MCF 10A (cell line): ENCODE measurements at places on chromosomes 1 and 21. TPM values are rescaled to one million over a fixed set of nuclear protein-coding genes. Genes with fewer than 3 reads are reported as not detected.

OPRD1 gene
- total RNA-seq: not detected in 2 replicates

FOXO6 gene
- total RNA-seq: 0.22 and 0.28 TPM in 2 replicates

DHX9 gene
- 105 and 107 TPM in 2 replicates for total RNA-seq

FCRL6 gene
- not detected in 2 replicates for total RNA-seq

TLR5 gene
- total RNA-seq: 0.81 and 1.5 TPM in 2 replicates

- H3K4me1 ChIP-seq: no peaks in the 10 kb centered on the region
- DNase-seq: no peak
- H3K27me3 ChIP-seq: no peaks in the 10 kb centered on the region
- H3K36me3 ChIP-seq: no peaks in the 10 kb centered on the region
- H3K27ac ChIP-seq: no peak within 1 kb of the TSS
Observed at GRCh38 chr1:15584489-15585363, at the start of gene AGMAT. TSS of gene AGMAT (minus strand) at chr1:15585051. CDS start at chr1:15584967, 84 bp downstream.

GRCh38 chr1:35864813-35865212 lies 18.2 kb upstream of the AGO1 start:
- DNase-seq: no peak
- no peaks in the 10 kb centered on the region for H3K4me1 ChIP-seq
- H3K4me3 ChIP-seq: no peak overlapping the region

DNA sequence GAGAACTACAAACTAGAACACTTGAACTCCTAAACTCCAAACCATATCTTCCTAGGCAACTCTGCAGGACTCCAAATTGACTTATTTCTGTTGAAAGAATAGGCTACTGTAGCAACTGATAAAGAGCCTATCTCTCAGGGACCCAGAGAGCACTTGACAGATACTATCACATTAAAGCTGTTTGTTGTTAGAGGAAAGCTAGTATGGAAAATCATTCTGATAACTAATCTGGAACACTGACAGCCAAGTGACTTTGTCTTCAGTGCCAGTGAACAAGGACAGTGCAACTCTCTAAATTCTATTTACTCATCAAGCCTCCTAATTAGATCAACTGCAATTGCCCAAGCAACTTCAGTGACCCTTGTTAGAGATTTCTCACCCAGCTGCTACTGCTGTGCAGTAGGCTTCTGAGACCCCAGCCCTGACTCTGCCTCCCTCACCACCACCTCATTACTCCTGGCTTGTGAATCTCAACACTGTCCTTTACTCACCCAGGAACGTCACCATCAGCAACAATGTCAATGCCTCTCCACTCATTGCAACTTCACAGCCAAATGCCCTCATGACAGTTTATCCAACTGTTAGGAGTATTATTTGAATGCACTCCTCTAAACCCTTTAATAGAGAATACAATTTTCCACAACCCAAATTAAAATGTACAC lies 7.4 kb upstream of the RGS13 start:
- no peaks in the 10 kb centered on the region for H3K27me3 ChIP-seq
- H3K4me3 ChIP-seq: no peak overlapping the region
- no peak overlapping the region for H3K27ac ChIP-seq
- H3K36me3 ChIP-seq: no peaks in the 10 kb centered on the region
- no peak for DNase-seq

- no peak overlapping the region for H3K27ac ChIP-seq
Observed at GRCh38 chr1:234854645-234855039, 244.7 kb upstream of the IRF2BP2 start.

GRCh38 chr1:58780836-58781452 lies 2.9 kb downstream of the JUN start:
- H3K27me3 ChIP-seq: no peaks in the 10 kb centered on the region
- no peak for DNase-seq
- H3K36me3 ChIP-seq: peaks cover 46% of the 10 kb centered on the region
- peak overlapping the region; percentile 91 for H3K4me3 ChIP-seq

DNA sequence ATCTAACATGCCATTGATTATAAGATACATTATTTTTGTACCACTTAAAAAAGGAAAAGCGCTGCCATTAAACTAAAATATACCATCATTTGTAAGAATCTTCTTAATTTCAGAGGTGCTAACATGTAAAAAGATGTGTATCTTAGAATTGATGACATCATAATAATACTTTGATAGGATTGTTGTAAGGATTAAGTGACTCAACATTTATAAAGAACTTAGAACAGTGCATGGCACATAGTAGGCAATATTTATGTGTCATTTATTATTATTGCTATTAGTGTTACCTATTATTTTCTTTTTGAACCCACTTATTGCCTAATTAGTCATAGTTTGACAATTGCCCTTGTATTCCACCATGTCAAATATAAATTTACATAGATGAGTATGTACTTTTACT lies 21.8 kb downstream of the HIPK1 start:
- H3K27me3 ChIP-seq: no peaks in the 10 kb centered on the region
- H3K27ac ChIP-seq: no peak overlapping the region
- peaks cover 20% of the 10 kb centered on the region for H3K36me3 ChIP-seq
- H3K4me1 ChIP-seq: peaks cover 5% of the 10 kb centered on the region

DNA sequence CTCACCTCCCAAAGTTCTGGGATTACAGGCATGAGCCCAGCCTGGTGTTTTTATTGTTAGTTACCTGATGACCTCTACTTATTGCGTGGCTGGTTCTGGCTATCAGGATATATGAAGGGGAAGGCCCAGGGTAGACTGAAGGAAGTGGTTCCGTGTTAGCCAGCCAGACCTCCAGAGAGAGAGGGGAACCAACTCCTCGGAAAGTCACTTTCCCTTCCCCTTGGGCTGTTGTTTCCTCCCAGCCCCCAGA lies 2.5 kb upstream of the RCSD1 start:
- no peaks in the 10 kb centered on the region for H3K27me3 ChIP-seq
- no peak for DNase-seq

DNA sequence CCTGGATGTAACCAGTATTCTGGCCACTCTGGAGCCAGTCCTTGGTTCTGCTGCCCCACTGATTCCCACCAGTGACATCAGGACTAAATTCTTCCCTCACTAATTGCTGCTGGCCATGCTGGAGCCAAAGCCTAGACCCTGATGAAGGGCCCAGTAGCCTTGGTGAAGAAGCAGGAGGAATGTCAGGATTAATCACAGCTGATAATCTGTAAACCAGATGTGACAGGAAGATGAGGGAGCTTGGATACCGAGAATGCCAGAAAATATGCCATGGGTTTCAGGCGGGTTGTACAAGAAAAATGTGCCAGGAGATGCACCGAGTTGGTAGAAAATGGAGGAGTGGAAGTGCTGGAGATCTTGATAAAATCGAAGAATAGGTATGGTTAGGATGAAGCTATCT lies 119.0 kb upstream of the PPP2R5A start:
- no peak overlapping the region for H3K4me3 ChIP-seq
- no peaks in the 10 kb centered on the region for H3K36me3 ChIP-seq
- no peaks in the 10 kb centered on the region for H3K27me3 ChIP-seq
- no peak overlapping the region for H3K27ac ChIP-seq

GRCh38 chr1:17185485-17185860 lies 19.5 kb upstream of the PADI1 start:
- H3K27ac ChIP-seq: peak overlapping the region; percentile 27
- no peak overlapping the region for H3K4me3 ChIP-seq
- no peak for DNase-seq
- H3K4me1 ChIP-seq: peaks cover 25% of the 10 kb centered on the region
- H3K36me3 ChIP-seq: no peaks in the 10 kb centered on the region
